DMS53 (cell line): ENCODE measurements at places on chromosomes 6 and 20.

GRCh38 chr6:36116943-36117342, 13.4 kb upstream of the MAPK13 start:
- no peak for DNase-seq

DNA sequence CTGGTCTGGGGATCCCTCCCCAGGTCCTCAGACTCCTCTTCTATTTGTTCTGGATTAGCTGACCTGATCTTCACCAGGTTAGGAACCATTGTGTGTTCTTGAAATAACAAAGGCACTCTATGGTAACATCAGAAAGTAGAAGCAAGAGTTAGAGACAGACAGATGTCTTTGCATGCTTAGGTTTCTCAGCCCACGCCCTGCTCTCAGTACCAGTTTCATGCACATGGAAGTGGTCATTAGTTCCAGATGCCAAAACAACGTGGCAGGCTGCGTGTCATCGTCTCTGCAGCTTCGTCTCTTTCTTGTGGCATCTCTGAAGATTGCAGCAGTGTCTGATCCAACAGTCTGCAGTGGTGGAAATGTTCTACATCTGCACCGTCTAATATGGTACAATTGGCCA, 89.4 kb downstream of the PACRG start:
- DNase-seq = no peak

DNA sequence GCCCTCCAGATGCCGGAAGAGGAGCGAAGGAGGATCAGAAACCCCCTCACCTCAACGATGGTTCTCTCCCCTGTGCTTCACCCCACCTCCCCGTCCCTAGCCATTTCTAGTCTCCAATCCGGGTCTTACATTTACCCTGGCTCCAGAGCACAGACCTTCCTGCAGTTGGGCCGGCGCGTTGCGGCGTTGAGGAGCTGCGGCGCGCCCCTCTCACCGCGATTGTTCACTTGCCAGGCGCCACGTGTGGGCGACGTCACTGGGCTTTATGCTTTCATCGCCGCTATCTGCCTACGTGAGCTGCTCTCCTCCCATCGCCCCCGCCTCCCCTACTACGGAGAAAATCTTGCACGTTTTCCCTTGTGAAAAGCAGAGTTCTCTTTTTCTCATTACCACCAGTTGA, at the start of gene CRISP2:
TSS of gene CRISP2 (minus strand) at position 198 of the 400 bp plus-strand sequence. CDS start 4,347 bp downstream, outside the sequence.
- peak; percentile 85 for DNase-seq

GRCh38 chr6:41505122-41506049, 40.8 kb upstream of the FOXP4 start:
- DNase-seq = peak; percentile 83

DNA sequence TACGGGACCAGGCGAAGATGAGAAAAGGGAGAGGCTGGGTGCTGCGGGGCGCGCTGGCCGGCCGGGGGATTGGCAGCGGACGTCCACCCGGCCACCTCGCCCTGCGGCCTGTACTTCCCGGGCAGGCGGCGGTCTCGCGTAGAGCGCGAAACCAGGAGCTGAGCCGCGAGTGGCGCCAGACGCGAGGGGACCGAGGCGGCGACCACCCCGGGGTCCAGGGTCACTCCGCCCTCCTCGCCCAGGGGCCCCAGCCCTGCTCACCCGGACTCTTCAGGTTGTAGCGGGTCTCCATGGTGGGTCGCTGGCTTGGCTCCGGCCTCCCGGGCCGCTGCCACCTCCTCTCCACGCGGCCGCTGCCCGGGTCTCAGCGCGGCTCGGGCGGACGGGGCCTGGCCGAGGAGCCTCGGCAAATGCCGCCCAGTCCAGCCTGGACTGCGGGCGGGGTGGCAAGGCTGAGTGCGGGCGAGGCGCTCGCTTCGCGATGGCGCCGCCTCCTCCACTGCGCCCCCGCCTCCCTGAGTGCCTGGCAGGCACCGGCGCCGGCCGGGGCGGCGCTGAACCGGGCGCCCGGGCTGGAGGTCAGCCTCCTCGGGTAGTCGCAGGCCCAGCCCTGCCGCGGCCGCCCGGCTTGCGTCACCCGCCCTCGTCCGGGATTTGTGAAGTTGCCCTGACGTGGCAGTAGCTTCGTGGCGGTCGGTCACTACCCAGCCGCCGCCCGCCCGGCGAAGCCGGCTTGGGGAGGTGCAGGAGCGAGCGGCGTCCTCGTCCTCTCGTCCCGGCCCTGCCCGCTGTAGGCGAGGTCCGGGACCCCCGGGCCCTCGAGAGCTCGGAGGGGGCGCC, at the start of gene UBE2J1:
TSS of gene UBE2J1 (minus strand) at position 445 of the 840 bp plus-strand sequence. CDS start at position 292, 153 bp downstream.
- DNase-seq = peak; percentile 95

DNA sequence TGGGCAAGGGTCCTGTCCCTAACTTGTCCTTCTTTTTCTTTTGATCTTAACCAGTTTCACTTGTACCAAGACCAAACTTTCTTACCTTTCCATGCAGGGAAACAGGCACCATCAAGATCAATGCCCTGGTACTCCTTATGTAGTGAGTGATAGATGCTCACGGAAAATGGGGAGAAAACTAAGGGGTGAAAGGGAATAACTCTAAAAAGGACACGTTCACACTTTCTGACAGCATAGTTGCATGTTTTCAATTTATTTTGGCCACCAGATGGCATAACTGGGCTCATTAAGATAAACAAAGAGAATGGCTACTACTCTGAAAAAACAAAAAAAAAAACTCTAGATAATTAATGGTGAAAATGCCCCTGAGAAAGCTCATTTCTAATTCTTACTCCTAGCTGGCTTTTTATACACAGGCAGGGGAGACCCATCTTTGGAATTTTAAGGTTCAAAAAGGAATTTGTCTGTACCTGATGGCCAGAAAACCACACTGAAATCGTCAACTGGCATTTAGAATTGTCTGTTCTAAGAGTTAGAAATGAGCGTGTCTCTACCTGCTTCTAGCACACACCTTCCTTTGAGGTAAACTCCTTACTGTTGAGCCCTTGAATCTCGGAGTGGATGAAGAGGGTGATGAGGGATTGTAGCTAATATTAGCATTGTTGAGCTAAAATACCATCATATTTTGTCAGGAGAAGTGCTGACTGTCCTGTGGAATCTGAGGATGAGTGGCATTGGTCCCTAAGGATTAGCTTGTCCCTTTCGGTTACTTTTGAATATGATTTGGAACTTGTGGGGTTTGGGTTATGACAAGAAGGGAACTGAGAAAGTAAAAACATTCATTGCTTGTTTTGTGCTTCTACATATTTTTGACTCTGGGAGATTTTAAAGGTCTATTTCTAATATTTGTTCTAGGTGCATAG, 62.2 kb upstream of the DDR1 start:
- DNase-seq = peak; percentile 60

DNA sequence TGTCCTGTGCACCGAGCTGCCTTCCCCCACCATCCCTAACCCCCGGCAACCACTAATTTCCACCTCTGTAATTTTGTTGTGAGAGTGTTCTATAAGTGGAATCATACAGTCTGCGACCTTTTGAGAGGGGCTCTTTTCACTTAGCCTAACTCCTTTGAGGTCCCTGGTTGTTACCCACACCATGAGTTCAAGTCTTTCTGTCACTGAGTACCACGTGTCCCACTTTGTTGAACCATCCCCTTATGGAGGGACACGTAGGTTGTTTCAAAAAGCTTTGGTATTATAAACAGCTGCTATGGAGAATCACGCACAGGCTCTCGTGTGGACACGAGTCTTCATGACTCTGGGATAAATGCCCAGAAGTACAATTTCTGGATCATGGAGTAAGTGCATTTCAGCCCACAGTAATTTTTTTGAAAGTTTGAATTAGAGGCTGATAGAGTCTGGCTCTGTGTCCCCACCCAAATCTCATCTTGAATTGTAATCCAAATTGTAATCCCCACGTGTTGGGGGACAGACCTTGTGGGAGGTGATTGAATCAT, 9.5 kb downstream of the FAM209B start:
- DNase-seq = no peak
